Frontal cortex (tissue), 4 donors: ENCODE measurements at places on chromosomes 6 and 20.
A peak's percentile ranks its signal among the peaks of the same experiment; 100 is the strongest.

- no peak for DNase-seq
Measured at GRCh38 chr6:44800784-44801592, 413.5 kb downstream of the CDC5L start.

GRCh38 chr6:107627969-107628368 lies 138.1 kb downstream of the SOBP start:
- DNase-seq: no peak

DNA sequence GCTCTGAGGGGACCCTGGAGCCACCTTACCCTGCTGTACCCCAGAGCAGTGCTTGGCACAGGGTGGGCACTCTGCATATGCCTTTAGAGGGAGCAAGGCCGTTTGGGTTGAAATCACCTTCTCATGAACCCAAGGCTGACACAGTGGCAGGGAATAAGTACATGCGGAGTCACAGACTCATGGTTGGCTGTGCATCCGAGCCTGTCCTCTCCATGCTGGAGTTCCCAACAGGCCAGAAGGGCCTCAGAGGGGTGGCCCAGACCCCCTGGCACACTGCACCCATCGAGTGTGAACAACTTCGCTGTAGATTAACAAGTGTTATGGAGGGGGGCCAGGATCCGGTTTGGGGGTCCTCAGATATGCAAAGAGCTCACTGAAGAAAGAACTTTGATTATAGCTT lies 21.0 kb upstream of the IRF4 start:
- DNase-seq: no peak

DNA sequence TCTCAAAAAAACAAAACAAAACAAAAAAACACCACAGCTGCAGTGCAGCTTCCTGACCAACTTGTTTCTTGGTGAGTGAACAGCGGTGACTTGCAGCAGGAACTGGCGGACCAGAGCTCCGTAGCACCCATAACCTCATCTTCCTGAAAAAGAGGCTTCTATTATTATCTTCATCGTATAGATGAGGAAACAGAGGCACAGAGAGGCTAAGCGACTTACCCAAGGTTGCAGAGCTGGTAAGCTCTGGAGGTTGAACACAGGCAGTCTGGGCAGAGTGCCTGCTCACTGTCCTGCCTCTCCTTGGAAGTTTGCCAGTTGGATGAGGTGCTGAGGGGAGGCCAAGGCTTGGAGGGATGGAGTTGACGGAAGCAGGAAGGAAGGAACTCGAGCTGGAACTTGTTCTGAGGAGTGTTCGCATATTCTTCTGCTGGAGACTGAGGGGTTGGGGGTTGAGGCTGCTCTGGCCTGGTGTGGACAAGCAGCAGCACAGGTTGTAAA lies 47.9 kb upstream of the CCDC167 start:
- DNase-seq: no peak

- no peak for DNase-seq
Measured at GRCh38 chr6:122953766-122954165, 42.3 kb upstream of the CLVS2 start.

GRCh38 chr6:15398633-15399275 lies 152.9 kb downstream of the JARID2 start:
- DNase-seq: no peak

- peak; percentile 49 for DNase-seq
Measured at GRCh38 chr20:45924391-45925261, 9.9 kb upstream of the PCIF1 start.

DNA sequence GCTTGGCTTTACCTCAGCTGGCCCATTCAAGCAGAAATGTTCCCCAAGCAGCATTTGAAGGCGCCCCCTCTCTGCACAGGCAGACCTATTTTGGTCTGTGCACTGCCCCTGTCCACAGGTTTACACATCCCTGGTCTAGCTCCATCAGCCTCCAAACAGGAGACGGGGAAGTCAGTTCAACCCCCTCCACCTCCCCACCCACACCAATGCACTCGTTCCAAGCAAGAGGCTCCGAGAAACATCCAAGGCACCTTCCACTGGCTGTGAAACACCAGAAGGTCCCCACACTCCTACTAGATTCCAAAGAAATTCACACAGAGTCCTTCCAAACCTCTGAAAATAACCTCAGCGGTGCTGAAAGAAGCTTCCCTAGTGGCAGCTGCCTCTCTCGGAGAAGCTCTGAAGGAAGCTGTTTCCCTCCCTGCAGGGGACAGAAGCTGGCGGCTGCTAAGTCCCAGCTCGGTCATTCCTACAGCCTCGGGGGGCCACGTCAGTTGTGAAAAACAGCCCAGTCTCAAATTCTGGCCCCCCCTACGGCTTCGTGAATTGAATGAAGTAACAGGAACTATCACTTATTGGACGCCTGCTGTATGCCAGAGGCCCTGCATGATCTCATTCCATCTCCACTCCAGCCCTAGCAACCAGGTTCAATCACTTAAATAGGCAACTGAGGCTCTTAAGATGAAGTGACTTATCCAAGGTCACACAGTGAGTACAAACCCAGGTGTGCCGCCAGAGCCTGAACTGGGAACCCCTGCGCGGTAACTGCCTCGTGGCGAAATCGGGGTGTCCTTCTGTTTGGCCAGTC lies 815 bp downstream of the SPATA2 start:
- no peak for DNase-seq

DNA sequence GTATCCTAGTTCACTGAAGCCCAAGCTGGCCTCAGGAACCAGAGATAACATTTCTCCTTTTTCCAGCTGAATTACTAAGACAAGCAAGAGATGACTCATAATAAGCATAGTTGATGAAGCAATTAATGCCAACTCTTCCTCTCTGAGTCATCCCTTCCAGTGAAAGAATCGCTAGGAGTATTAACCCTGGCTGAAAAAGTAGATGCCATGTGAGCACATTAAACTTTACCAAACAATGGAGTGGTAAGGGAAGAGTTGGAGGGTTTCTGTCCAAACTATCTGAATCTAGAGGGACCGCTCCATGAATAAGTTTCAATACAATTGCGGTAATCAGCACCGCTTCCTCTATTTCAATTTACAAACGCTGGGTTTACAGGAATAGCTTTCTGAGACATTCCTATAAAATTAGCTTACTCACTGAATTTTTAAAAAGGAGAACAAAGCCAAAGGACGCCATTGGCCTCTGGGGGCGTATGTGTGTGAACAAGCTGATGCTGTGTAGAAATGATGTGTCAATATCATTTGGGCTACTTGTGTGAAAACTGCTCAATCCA lies 48.3 kb downstream of the ATXN1 start:
- DNase-seq: peak; percentile 16

GRCh38 chr20:50728486-50728980 lies 2.8 kb upstream of the PARD6B start:
- no peak for DNase-seq
